ENCODE measurements at places on chromosomes 13 and 19.

DNA sequence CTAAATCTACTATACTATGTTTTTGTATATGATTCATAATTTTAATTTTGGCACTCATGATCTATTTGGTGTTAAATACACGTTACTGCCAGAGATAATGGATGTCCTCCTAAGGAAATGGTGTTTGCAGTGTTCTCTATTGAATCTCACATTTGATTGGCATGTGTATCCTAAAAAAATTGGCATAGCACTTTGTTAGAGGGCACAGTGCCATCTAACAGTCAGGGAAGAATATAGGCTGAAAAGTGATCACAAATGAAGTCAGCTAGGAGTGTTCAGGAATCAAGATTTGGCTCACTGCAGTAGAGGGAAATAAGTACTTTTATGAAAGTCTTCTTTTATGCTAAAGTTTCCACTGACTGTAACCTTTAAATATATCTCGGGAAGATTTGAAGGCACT, 624.6 kb downstream of the GPC6 start:
- DNase-seq: no peak

- no peak for DNase-seq
Measured at GRCh38 chr19:56253737-56254136, 18.8 kb upstream of the EDDM13 start.

DNA sequence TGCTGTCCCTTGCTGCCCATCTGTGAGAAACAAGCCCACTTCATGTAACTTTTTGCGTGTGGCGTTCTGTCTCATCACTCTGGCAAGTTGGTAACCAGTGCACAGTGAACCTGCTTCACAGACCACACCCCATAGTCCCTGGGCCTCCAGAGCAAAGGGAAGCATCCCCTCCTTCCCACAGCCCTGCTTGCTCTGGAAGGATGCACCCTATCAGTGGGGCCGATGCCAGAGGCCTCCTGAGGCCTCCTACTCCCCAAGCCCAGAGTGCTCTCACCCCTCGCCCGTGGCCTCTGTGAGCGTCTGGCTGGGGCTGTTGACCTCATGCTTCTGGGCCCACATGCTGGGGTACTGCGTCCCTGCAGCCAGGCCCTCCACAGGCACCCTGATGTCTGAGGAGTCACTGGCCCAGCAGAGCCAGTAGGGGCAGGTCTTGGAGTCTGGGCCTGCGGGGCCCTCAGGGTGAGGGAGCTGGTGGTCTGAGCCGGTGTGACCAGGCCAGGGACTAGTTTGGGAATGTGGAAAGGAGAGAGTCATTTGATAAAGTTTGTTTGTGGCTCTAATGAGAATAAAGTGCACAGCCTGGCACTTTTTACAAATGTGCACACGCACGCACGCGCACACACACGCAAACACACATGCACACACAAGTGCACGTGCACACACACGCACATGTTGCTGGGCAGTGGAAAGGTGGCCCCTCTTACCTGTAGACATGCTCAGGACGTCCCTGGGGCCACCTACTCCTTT, 5.1 kb downstream of the TMEM86B start:
- DNase-seq: no peak

- DNase-seq: no peak
Measured at GRCh38 chr13:74280093-74280794, 146.0 kb upstream of the KLF12 start.

DNA sequence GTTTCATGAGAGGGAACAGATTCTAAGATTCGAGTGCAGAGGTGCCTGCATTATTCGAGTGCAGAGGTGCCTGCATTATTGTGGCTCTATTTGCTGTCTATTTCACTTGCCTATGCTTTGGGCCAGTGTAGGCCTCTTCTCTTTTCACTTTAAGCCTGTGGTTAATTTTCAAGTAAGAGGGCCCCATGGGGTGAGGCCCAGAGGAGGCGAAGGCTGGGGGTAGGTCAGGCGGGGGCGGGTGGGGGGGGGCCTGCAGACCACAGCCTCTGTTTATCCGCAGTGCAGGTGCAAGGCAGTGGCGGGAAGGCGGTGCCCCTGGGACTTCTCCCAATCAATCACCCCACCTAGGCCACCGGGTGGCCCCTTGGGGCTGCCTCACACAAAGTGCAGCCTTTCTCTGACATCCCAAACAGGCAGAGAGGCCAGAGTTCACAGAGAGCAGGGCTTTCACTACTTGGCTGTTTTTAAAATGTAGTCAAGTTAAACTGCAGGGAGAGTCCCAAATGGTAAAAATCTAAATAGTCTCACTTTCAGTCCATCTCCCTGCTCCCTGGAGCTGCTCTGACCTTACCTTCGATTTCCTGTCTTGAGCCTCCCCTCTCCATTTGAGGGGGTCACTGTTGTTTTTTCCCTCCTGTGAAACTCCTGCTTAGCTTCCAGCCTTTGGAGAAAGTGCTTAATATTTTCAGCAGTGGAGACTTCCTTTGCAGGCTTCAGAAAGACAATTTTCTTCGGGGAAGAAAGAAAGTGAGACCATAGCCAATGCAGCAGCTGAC, 249.0 kb downstream of the DLEU7 start:
- peak; percentile 60 for DNase-seq

DNA sequence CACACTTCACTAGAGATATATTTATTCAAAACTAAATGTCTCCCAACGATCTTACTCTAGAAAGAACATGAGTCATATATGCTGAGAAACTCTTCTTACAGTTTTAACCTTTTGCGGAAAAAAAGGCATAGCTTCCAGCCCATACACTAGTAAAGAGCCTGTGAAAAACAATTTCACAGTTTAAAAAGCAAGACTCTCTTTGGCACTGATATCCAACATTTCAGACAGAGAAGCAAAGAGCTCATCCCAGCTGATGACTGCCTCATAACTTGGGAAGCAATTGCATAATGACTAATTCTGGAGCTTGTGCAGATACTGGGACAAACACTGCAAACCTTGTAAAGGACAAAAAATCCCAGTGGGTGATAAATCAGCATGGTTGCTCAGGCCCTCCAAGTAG, 88.0 kb downstream of the ENOX1 start:
- DNase-seq: no peak

GRCh38 chr13:40221460-40222201, 444.8 kb downstream of the FOXO1 start:
- DNase-seq: no peak

- no peak for DNase-seq
Measured at GRCh38 chr19:3514930-3515329, 8.8 kb downstream of the FZR1 start.

GRCh38 chr13:44421853-44422525, 48.4 kb downstream of the SERP2 start:
- DNase-seq: no peak

GRCh38 chr13:21060338-21061028, 903 bp downstream of the LATS2 start:
- no peak for DNase-seq

GRCh38 chr19:5823579-5824281, 15.8 kb downstream of the FUT6 start:
- no peak for DNase-seq

- peak; percentile 83 for DNase-seq
Measured at GRCh38 chr19:44512326-44513298, 12.3 kb upstream of the ZNF180 start.

DNA sequence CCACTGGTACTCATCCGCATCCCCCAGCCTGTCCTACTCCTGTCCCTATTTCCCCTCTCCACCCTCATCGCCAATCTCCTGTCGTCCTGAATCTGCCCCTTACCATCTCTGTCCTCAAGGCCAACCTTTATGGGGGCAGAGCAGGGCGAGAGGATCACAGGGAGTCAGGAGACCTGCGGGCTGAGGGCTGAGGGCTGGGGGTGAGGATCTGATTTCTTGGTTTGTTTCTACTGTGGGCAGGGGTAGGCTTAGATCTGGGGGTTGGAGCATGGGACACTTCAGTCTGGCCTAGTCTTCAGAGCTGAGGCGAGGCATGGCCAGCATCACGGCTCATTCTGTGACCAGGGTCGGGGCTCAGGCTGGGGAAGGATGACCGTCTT, 16.5 kb upstream of the ERCC1 start:
- DNase-seq: no peak

- DNase-seq: no peak
Measured at GRCh38 chr13:36157480-36157879, 26.3 kb upstream of the DCLK1 start.

GRCh38 chr13:66402066-66402465, 828.1 kb downstream of the PCDH9 start:
- no peak for DNase-seq

- no peak for DNase-seq
Measured at GRCh38 chr13:23534090-23534489, 36.1 kb upstream of the TNFRSF19 start.

DNA sequence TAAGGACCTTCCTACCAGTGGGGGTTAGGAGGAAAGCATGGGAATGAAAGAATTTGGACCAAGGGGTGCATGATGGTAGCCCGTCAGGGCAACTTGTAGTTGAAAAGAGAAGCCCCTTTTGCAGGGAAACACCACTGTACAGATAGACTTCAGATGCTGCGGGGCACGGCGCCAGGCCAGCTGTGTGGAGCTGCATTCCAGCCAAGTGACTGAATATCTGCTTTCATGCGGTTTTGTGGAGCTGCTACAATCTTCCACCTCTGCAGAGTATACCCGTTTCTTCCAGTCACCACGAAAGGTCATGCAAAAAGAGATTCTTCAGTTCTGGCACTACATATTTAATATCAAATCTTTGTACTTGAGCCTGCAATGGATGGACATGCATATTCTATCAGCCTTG, 104.7 kb downstream of the RGCC start:
- no peak for DNase-seq

Measured in activated CD8-positive, alpha-beta memory T cell treated with anti-CD3 and anti-CD28 coated beads, Interleukin-2, amount 50 U/mL, for 48 hours (primary cell).